ENCODE measurements at places on chromosomes 2 and 18.

DNA sequence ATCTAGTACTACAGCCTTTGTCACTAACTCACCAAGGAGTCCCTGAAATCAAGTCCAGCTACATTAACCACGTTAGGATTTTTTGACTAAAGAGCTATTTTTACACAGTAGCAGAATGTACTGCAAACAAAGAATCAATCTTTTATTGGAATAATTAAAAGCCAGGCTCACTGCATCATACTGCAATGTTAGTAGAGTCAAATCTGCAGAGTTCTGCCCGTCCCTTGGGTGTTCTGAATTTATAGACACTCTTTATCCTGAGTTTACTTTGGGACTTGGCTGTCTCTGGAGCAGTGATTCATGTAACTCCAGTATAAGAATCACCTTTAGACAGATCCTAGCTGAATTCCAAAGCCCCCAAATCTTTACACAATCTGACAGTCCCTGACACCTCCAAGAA, 127.9 kb upstream of the THSD7B start:
- DNase-seq, result no peak

DNA sequence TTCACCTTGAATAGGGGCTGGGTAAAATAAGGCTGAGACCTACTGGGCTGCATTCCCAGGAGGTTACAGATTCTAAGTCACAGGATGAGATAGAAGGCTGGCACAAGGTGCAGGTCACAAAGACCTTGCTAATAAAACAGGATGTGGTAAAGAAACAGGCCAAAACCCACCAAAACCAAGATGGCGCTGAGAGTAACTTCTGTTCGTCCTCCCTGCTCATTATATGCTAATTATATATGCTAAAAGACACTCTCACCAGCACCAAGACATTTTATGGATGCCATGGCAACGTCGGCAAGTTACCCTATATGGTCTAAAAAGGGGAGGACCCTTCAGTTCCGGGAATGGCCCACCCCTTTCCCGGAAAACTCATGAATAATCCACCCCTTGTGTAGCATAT, 711.5 kb upstream of the KLHL29 start:
- no peak for DNase-seq

- no peak for DNase-seq
Measured at GRCh38 chr2:124319577-124319976, 294.5 kb downstream of the CNTNAP5 start.

DNA sequence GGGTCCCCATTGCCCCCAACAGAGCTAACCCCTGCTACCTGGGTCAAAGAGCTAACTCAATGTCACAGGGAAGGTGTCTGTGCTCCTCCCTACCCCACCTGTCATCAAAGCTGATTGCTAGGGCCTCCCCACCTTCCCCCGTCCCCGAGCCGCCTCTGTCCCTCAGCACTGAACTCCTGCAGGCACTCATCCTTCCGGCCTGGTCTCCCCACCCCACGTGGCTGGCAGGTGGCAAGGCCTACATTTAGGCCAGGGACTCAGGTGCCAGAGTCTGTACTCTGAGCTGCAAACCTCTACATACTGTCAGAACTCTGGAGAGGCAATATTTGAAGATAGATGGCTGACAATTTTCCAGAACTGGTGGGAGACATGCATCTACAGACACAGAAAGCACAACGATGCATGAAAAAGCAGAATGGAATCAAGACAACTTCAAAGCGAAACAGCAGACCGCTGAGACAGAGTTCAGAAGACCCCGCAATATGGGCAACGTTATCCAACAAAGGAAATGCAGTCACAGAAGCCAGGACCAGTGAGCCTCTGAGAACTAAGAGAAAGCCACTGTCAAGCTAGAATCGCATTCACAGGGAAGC, 195.8 kb downstream of the HDAC4 start:
- DNase-seq, result no peak

DNA sequence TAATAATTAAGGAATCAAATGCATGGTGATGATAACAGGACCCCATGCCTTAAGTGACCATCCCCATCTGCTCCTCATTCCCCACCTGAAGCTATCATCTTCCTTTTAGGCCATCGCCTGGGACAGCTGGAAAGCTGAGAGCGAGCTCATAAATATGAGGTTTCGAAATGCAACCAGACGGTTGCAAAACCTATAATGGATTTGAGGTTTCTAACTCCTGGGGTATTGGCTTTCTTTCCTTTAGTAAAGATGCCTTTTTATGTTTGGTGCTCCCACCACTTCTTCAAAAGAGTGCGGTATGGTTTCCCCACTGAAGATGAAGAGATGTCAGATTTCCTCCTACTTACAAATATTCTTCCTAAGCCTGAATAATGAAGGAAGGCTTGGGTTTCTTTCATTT, 1589.5 kb upstream of the PIK3C3 start:
- DNase-seq, result no peak

Data from stimulated activated CD8-positive, alpha-beta memory T cell treated with anti-CD3 and anti-CD28 coated beads, Interleukin-15, amount 100 ng/mL, for 24 hours (primary cell).